ENCODE measurements at places on chromosomes 1 and 21.

DNA sequence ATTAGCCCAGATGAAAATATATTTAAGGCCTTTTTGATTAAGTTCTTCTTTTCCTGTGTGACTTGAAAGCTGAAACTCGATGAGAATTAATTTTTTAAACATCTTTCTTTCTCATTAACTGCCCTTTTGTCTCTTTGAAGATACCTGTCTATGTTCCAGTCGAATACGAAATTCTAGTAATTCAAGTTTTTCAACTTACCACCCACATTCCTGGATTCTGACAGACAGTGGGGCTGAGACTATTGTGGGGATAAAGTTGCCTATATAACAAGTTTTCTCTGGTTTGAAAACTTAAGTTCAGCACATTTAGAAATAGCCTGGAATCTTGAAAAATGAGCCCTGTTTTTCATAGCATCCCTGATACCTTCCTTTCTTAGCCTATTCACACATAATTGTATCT, 114.6 kb downstream of the NTNG1 start:
- no peak for DNase-seq

DNA sequence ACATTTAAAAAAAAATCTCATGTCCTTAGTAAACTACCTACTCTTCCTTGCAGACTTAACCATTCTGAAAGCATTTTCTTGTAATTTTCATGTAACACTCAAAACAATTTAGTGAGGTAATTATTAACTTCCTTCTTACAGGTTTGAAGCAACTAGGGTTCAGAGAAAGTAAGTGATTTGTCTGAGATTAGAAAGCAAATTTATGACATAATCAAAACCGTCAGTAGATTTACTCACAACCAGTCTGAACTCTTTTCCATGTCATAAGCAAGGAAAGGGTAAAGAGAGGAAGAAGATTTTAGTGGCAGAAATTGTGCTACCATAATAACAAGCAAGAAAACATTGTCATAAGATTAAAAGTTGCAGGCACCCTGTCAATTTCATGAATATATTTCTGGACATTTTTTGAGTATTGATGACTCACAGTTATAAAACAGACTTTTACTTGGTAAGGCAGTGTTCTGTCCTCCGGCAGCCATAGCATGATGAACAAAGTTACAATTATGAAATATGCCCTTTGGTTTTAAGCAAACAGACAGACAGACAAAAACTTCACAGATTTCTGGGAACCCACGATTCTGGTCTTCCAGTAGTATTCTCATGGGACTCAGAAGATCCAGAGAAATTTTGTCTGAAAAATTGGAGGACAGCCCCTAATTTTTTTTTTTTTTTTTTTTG, 707.2 kb downstream of the RWDD3 start:
- no peak for DNase-seq

DNA sequence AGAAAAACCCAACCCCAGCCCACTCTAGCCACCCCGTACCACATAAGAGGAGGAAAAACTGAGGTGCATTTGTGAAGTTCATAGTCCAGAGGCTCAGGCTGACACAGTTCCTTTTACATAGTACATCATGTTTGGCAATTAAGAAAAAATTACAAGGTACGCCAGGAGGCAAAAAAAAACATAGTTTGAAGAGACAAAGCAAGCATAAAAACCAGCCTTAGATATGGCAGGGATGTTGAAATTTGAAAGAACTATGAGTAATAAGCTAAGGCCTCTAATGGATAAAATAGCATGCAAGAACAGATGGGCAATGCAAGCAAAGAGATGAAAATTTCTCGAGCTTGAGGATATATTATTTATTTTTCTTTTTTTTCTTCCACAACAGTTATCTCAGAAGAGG, 31.9 kb downstream of the MIXL1 start:
- DNase-seq: no peak

DNA sequence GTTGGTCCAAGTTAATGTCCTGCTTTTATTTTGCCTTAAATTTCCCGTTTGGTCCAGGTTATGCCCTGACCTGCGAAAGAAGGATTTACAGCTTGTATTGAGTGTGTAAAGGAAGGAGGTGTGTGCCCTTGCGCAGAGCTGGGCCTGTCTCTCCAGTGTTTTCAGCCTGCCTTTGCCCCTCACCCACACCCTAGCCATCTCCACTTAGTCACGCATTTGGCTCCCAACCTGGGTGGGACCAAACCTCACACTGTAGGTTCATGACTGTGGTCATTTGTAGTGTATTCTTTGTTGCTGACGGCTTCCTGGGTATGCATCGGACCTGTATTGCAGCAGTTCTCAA, 572 bp upstream of the SRSF10 start:
- no peak for DNase-seq

DNA sequence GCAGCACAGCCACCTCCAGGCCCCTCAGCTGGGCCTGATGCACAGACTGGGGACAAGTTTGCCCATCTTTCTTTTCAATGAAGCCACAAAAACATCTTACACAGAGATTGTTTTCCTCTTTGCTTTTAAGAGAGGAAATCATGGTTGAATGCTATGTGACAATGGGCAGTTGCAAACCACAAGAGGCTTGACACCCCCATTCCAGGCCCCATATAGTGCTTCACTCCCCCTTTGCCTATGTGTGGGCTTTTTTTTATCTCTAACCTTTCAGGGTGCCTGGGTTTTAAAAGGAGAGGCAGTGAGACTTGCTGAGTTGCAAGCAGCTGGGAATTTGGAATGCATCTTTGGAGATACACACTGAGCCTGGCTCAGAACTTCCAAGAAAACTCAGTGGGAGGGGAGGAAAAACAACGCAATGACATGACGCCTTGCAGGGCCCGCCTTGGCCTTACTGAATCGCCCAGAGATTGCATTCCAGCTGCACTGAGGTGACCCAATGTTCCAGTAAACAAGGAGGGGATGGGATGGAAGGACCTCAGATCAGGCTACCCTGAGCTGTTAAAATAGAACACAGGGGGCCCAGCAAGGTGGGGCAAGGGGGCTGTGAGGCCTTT, 145.2 kb upstream of the ZNF648 start:
- DNase-seq: no peak

Measured in activated CD4-positive, CD25-positive, alpha-beta regulatory T cell (primary cell).